PC-9 (cell line): ENCODE measurements at places on chromosomes 11 and 22.

GRCh38 chr22:31400023-31400397 lies 606 bp downstream of the DRG1 start:
- peak overlapping the region; percentile 90 for H3K4me3 ChIP-seq

GRCh38 chr11:10594407-10594806 lies 25.9 kb upstream of the LYVE1 start:
- DNase-seq, result peak; percentile 94
- peak overlapping the region; percentile 93 for H3K27ac ChIP-seq
- H3K36me3 ChIP-seq, result no peaks in the 10 kb centered on the region
- H3K4me3 ChIP-seq, result no peak overlapping the region
- peaks cover 54% of the 10 kb centered on the region for H3K4me1 ChIP-seq
- H3K27me3 ChIP-seq, result no peaks in the 10 kb centered on the region

- H3K4me3 ChIP-seq, result no peak overlapping the region
- H3K4me1 ChIP-seq, result peaks cover 10% of the 10 kb centered on the region
- no peak for DNase-seq
- no peaks in the 10 kb centered on the region for H3K36me3 ChIP-seq
- no peaks in the 10 kb centered on the region for H3K27me3 ChIP-seq
- no peak overlapping the region for H3K27ac ChIP-seq
Observed at GRCh38 chr11:87431392-87431791, 393.7 kb downstream of the TMEM135 start.

GRCh38 chr11:119172513-119172912 lies 4.0 kb downstream of the NLRX1 start:
- H3K27me3 ChIP-seq, result no peaks in the 10 kb centered on the region
- DNase-seq, result no peak
- H3K4me3 ChIP-seq, result no peak overlapping the region

DNA sequence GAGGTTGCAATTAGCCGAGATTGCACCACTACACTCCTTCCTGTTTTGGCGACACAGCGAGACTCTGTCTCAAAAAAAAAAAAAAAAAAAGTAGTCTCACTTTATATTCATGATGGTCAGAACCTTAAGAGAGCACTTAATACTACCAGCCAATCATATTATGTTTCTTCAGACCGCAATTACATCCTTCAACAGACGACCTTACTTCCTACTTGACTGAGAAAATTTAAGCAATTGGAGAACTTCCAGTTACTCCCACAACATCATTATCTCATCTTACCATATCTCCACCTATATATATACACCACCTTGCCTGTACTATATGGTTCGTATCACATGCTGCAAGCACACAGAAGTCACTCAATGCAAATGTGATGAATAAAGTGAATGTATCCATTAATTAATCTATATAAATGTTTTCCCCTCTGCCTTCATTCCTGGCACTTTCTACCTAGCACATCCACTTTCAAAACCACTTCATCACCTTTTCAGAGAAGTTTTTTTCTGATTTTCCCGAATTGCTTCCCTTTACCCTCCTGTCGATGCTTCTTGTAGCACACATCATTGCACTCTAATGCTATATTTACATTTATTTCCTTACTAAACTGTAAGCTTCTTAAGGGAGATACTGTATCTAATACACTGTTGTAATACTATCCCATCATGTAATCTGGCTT lies 13.8 kb downstream of the ATP5MG start:
- H3K4me1 ChIP-seq, result peaks cover 32% of the 10 kb centered on the region
- no peak for DNase-seq
- no peak overlapping the region for H3K4me3 ChIP-seq
- peak overlapping the region; percentile 47 for H3K27ac ChIP-seq
- no peaks in the 10 kb centered on the region for H3K36me3 ChIP-seq
